ENCODE measurements at places on chromosomes 4 and X. TPM values are rescaled to one million over a fixed set of nuclear protein-coding genes. Genes with fewer than 3 reads are reported as not detected.

DNA sequence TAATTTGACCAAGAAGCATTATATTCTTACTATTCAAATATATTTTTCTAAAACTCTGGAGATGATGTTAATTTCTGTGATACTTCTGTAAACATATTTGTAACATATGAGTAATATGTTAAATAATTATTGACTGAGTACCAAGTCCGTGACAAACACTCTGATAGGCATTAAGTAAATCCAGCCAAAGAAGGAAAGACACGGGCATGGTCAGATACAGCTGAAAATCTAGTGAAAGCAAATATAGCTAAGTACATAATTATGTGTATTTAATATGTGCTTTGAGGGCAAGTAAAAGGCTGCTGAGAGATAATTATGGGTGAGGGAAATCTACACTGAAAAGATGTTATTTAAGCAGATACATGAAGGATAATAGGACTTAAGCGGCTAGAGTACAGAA, 1263.6 kb upstream of the ADGRL3 start:
- no peak for DNase-seq

The AVPR2 gene
- total RNA-seq: 4.8 TPM

GRCh38 chr4:6110681-6111353, 89.5 kb downstream of the JAKMIP1 start:
- DNase-seq: no peak

GRCh38 chrX:70038515-70038914, 11.2 kb downstream of the AWAT2 start:
- no peak for DNase-seq

The ART3 gene
- total RNA-seq: not detected

The SHROOM4 gene
- 25.3 TPM for total RNA-seq

GRCh38 chr4:5899396-5899795, 6.5 kb upstream of the CRMP1 start:
- no peak for DNase-seq

DNA sequence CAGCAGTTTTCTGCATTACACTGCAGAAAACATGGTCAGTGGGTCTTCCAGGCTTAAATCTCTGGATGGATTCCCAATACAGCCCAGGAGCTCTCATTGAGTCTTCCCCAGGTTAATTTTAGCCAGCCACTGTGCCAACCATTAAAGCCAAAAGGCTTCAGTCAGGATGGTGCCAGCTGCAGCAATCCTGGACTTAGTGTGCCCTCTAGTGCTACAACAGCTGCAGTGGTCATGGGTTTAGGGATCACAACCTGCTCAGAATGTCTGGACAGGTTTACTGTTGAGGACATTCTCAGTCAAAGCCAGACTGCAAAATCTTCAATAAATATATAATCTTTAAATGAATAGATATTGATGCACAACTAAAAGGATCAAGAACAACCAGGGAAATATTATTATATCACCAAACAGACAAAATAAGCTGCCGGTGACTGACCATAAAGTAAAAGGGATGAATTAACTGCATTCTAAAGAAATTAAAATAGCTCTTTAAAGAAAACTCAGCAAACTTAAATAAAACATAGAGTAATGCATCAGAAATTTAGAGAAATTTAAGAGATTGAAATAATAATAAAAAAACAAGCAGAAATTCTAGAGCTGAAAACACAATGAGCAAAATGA, 639.9 kb downstream of the SPOCK3 start:
- DNase-seq: no peak

The RAB39B gene
- total RNA-seq: not detected

DNA sequence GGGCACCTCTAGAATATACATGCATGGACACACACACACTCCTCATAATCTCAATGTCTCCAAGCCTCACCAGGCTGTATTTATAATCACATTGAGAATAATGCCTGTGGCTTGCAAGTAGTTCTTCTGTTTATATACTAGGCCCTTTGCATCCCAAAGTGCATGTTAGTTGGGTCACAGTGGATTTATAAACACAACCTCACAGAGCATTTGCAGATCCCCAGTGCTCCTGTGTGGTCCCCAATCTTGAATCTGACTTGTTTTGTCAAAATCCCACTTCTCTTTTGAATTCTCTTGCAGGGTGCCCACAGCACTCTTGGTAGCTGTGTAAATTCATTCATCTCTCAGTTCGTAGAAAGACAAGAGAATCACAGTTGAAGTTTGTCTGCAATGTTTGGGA, 49.6 kb upstream of the PROM1 start:
- no peak for DNase-seq

- no peak for DNase-seq
These were observed 229.3 kb downstream of the IDS start for GRCh38 chrX:149275836-149276235.

The VCX3B gene
- not detected for total RNA-seq

- no peak for DNase-seq
These were observed 278.9 kb upstream of the FTHL17 start for GRCh38 chrX:31350808-31351074.

GRCh38 chrX:46311581-46312120, 233.6 kb downstream of the ZNF674 start:
- DNase-seq: no peak

Data from ascending aorta (tissue), 2 donors.